ENCODE measurements at places on chromosomes 5 and 9.

DNA sequence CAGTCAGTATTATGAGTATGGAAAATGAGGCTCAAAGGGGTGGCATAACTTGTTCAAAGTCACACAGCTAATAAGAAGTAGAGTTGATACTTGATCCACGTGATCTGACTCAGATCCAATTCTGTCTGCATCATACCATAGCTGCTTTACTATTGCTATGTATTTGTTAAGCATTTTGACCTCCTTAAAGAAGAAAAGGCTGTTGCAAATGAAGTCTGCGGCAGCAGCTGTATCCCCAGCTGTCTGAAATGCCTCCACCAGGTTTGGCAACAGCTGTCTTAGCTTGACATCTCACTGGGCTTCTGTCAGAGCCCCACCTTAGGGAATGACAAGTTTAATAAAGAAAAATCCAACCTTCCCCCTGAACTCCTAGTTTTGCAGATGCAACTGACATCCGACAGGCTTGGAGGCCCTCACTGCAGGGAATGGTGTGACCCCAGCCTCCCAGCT, 75.6 kb upstream of the SLC44A1 start:
- DNase-seq: no peak

DNA sequence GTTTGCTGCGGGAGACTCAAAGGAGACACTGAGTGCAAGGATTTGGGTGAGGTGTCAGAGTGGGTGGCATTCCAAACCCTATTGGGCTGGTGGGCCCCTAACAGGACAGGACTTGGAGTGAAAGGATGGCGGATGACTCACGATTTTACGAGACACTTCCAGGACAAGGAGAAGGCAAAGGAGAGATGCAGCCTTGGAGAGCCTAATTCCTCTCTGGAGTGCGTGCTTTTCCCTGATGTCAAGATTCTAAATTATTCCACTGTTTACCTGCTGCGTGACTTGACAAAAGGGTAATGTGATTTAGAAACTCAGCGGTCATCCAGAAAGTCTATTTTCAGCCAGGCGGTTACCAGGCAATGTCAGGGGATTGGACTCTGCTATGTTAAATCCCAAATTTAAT, 41.6 kb upstream of the CD180 start:
- DNase-seq: no peak

DNA sequence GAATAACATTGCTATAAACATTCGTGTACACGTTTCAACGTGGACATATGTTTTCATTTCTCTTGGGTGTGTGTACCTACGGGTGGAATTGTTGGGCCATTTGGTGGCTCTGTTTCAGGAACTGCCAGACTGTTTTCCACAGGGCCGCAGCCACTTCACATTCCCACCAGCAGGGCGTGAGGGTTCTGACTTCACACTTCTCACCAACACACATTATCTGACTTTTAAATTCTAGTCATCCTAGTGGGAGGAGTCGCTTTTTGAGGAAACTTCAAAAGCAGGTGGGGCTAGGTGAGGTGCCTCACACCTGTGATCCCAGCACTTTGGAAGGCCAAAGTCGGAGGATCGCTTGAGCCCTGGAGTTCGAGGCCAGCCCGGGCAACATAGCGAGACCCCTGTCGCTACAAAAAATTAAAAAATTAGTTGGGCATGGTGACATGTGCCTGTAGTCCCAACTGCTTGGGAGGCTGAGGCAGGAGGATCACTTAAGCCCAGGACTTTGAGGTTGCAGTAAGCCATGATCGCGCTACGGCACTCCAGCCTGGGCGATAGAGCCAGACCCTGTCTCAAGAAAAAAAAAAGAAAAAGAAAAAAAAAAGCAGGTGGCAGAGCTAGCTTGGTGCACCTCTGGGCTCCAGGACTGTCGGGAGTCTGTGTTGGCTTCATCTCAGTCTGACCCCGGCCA, 28.5 kb downstream of the TSPAN17 start:
- DNase-seq: no peak

DNA sequence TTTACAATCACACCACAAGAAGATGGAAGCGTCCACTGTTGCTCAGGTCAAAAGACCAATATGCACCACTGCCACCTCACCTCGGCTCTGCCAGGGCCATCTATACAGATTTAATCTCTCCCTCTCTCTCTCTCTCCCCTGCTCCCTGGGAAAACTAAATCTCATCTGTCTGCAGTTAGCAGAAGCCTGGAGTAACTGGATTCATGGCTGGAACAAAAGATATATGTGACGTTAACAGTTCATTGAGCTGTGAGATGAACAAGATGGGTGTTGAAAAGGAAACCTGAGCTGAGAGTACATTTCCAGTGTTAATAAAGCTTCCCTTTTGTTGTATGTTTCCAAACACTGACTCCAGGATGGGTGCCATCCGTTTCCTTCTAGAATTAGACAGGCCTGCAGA, 369.7 kb downstream of the CDK5RAP2 start:
- no peak for DNase-seq

DNA sequence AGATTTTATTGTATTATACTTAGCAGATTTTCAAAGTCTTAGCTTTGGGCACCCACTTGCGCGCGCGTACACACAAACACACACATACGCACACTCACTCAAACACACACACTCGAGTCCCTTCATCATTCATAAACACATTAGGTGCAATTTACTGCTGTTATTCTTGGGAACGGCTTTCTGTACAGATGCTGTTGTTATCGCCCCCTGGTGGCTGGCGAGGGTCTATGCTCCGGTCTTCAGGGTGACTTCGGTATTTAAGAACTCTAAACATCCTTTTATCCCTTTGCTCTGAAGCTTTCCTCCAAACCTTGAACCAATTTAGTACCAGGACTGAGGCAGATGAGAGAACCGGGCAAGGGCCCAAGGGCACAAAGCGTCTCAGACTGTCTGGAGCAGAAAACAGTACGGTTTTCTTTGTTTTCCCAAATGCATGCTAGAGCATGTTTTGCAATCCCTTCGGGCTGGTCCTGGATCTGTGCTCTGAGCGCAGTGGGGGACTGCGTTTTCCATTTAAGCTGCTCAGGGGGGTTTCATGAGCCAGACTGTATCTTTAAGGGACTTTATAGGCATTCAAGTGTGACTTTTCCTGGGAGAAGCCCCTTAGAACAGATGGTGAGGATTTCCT, 1.7 kb upstream of the SLIT3 start:
- DNase-seq: no peak

DNA sequence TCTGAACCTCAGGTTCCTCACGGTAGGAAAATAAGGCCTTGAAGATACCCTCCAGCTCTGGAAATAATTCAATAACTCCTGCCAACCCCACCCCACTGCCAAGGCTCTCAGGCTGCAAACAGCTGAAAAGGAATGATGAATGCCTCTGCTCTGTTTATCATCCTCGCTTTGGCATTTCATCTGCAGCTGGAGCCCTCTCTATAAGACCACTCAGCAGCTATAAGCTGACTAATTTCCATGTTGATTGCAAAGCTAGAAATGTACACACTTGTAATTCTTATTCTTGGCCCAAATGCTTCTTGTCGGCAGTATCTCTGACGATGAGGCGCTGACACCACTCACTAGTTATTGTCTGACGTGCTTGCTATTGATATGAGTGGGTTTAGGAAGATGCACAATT, 408.4 kb upstream of the NMUR2 start:
- no peak for DNase-seq

- no peak for DNase-seq
Measured at GRCh38 chr5:153655201-153655510, 164.7 kb downstream of the GRIA1 start.

DNA sequence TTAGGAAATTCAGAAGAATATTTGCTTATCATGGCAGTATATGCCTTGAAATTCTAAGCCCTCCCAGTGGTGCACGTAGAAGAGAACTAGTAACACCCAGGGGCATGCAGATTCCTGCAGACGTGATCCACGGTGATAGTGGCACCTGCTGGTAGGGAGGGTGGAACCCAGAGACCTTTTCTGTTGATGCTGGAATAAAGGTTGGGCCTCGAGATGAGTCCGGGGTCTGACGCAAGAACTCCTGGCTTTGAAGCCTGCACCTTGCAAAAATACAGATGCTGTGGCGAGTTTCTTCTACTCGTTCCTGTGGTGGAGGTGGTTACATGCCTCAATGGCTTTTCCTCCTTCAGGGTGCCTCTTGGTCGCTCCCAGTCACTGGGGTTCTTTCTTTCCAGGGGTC, 39.5 kb upstream of the PHF2 start:
- DNase-seq: no peak

DNA sequence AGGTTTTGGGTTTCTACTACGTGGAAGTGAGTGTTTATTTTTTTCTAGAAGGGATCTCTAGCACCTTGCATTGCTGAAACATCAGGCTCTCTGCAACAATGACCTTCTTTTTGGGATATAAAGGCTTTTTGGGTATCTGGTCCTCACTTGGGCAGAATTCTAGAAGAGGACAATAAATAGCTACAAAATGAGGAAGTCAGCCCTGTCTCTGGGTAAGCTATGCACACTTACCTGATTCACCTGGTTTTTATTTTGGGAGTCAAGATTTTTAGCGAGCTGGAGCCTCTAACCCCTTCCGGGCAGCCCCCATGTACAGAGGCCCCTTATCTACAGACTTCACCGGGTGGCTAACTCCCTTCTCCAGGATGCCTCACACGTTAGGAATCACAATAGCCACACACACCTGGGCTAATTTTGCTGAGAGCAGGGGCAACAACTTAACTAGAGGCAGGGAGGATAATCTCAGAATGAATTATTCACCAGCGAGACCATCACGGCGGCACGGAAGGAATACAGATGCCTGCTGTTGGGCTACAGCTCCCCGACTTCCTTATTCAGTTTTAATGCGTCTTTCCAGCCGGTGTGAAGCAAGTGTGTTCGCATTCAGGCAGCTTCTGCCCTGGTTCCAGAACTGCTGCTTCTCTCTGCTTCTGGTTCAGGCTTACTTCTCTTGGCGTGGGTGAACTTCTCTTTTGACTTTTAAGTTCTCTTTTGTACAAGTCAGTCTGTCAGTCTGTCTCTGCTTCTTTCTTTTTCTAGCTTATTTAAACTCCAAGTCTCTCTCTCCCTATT, 341.0 kb upstream of the PANK3 start:
- DNase-seq: no peak

DNA sequence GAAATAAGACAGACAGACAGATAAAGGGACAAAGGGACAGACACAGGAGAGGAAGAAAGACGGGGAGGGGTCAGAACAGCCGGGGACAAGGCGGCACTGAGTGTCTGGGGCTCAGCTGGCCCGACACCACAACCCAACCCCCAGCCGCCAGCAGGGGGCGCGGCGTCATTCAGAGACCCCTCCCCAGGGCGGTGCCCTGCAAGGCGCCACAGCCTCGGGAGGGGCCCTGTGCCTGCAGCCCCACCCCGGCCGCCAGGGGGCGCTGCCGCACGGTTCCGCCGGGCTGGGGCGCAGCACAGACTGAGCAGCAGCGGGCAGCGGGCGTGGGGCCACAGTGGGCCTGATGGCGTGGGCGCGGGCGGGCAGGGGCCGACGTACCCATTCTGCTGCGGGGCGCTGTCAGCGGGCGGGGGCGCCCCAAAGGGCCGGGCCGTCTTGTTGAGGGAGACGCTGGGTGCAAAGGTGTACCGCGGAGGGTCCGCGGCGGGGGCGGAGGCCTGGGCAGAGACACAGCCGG, 5.9 kb downstream of the PDLIM7 start:
- DNase-seq: no peak

- no peak for DNase-seq
Measured at GRCh38 chr9:88818495-88819201, 172.6 kb upstream of the S1PR3 start.

DNA sequence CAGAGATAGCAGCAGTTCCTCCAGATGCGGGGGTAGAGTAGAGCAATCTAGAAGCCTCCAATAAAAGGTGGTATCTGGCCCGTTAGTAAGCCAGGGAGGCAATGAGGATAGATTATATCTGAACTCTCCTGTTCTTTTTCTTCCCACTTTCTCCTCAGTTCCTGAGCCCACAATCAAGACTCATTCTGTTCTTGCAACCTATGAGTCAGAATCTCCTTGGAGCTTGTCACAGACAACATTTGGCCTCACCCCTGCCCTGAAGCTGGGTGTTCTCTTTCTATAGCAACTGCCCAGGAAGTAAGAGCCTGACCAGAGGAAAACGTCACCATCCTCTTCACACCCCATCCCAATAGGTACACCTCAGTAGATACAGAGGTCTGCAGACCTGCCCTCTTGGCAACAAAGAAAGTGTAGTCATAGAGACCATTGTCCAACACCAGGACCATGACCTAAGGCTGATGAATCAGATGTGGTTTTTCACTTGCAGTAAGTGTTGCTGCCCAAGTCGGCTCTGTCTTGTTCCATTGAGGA, 76.3 kb upstream of the PCA3 start:
- DNase-seq: no peak

DNA sequence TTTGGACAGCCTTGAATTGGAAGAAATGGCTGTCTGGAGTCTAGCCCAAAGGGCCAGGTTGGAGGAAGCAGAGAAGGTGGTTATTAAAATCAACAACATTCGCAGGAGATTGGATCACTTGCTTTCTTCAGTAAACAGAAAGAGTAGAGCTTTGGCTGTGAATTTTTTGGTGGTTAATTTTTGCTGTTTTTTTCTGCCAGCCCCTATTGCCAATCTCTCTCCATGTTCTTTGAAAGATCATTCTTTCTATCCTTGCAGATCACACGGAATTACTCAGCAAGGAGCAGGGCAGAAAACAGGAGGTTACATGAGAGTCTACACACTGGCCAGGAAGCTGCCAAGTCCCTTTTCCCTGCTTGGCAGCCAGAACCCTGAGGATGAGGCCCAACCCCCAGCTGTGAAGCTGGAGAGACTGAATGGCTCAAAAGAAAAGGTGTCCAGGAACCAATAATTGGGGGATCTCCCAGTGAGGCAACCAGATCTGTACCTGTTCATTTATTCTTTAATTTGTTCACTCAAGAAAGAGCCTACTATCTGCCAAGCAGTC, 13.0 kb downstream of the GLRX start:
- DNase-seq: no peak

DNA sequence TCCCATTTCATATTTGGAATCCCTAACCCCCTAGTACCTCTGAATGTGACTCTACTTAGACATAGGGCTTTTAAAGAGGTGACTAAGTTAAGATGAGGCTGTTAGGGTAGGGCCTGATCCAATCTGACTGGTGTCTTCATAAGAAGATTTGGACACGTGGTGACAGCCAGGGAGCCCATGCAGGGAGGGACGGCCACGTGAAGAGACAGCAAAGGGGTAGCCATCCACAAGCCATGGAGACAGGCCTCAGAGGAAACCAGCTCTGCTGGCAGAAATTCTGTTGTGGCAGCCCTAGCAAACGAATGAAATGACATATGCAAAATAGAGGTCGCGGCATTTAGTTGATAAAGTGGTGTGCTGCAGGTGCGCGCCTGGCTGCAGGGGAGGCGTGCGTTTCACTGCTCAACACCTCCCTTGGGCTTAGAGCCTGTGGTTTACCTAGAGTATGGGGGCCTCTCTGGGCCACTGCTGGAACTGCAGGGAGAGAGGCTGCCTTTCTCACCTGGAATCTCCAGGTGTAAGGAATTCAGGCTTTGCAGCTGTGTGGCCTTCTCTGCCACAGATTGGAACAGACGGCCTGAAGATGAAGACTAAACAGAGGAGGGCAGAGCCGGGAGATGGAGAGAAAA, 7.1 kb upstream of the AFAP1L1 start:
- DNase-seq: peak; percentile 41
